Activated CD4-positive, alpha-beta T cell treated with anti-CD3 and anti-CD28 coated beads, Interleukin-2, amount 10 ng/mL, durations not matched to agents 7 days and 5 days (primary cell): ENCODE measurements at places on chromosomes 1 and 21. TPM values are rescaled to one million over a fixed set of nuclear protein-coding genes. Genes with fewer than 3 reads are reported as not detected.

The LINGO4 gene
- 0.35 TPM for total RNA-seq

The PLPPR4 gene
- total RNA-seq: not detected

The FAM177B gene
- total RNA-seq: 0.60 TPM

DNA sequence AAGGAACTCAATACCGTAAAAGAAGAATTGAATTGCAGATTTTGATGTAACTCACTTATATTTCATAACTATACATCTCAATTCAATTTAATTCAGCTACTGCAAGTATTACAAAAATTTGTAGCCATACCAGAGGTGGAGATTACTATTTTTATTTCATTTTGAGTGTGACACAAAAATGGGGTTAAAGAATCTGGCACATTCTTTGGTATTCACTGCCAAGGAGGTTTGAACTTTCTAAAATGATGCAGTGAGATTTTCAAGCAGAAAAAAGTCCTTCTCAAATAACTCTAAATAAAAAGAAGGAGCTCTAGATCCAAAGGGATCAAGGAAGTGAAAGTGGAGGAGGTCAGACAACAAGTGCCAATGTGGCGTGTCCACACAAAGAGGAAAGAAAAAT, 569.0 kb downstream of the DPYD start:
- DNase-seq: no peak

DNA sequence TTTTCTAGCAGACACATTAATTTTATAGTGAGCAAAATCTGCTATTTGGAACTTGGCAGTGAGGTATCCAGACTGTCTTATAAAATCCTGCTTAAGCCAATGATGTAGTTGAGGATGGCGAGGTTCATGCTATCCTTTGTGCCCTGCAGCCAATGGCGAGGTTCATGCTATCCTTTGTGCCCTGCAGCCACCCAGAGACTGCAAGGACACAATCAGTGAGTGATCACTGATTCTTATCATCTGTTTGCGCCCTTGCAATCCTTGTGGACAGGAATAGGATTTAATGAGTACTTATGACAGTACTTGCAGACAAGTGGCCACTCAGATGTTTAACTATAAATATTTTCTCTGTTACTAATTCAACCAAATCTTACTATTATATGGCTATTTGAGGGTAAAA, 112.6 kb downstream of the EIF4G3 start:
- no peak for DNase-seq

DNA sequence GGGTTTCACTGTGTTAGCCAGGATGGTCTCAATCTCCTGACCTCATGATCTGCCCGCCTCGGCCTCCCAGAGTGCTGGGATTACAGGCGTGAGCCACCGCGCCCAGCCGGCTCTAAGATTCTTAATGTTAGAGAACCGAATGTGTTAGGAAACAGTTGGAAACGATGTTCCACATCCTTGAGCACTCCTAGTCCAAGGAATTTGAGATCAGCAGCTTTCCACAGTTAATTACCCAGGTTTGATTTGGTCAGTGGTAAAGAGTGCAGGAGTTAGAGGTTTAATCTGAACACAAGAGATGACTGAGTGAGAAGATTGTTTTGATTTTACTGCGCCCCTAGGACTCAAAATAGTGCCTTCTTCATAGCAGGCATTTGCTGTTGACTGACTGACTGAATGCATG, 75.9 kb upstream of the BMP8A start:
- no peak for DNase-seq

GRCh38 chr1:118184739-118185083, 317 bp downstream of the SPAG17 start:
- no peak for DNase-seq
